Left ventricle myocardium inferior (tissue), 1 donor: ENCODE measurements at places on chromosomes 16 and 17. TPM values are rescaled to one million over a fixed set of nuclear protein-coding genes. Genes with fewer than 3 reads are reported as not detected.

- DNase-seq = no peak
Measured at GRCh38 chr17:74126179-74126900, 77.1 kb upstream of the RPL38 start.

Gene CLEC3A
- not detected for total RNA-seq

- DNase-seq = no peak
Measured at GRCh38 chr16:20944861-20945574, 44.4 kb downstream of the LYRM1 start.

- DNase-seq = no peak
Measured at GRCh38 chr17:82871776-82872561, 32.1 kb upstream of the ZNF750 start.

DNA sequence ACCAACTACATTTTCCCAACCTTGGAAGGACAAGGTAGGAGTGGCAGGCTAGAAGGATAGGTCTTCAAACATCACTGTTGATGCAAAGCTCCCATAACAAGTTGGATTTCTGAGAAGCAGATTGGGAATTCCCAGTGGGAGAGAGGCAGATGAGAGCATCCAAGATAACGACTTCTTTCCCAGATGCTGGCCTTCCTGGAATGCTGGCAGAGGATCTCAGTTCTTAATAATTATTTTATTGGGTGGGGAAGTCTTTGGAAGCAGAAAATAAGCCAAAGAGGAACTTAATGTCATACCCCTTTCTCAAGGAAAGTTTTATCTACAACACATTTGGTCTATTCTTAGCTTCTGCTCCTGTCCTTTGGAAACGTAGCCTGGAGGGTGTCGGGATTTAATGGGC lies 64.5 kb downstream of the MPRIP start:
- peak; percentile 11 for DNase-seq

- no peak for DNase-seq
Measured at GRCh38 chr16:12613131-12613991, 190.3 kb downstream of the CPPED1 start.

Gene CRHR1
- total RNA-seq = not detected

Gene WFDC1
- total RNA-seq = 1.3 TPM

GRCh38 chr17:57400648-57401047 lies 144.3 kb downstream of the MSI2 start:
- no peak for DNase-seq

DNA sequence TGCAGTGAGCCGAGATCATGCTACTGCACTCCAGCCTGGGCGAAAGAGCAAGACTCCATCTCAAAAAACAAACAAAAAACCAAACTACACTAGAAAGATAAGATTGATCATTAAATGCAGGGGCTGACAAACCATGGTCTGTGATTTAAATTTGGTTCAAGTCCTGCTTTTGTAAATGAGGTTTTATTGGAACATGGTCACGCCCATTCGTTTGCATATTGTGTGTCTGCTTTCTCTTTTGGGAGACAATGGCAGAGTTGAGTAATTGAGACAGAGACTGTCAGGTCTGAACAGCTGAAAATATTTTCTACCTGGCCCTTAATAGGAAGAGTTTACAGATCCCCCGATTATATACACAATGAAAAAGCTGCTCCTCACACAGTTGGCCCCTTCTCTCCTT lies 235.5 kb upstream of the EEF2KMT start:
- no peak for DNase-seq

GRCh38 chr17:44331249-44331760 lies 6.7 kb upstream of the SLC25A39 start:
- DNase-seq = no peak
